ENCODE measurements at places on chromosomes 5 and 9.

DNA sequence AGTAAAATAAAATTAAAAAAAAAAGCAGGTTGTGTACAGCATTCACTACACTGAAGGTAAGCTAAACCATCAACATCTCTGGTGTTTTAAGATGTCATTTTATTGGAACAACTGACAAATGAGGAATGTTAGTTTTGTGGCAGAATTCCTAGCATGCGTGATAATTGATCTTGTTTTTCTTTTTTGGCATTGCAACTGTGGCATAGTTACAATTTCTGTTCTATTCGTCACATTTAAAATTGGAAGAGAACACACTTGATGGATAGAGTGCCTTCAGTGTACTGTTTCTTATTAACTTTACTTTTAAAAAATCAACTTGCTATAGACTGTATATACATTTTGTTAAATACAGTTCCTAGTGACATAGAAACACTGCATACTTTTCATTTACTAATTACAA is 43.6 kb upstream of the TNFSF15 start:
- DNase-seq: no peak

DNA sequence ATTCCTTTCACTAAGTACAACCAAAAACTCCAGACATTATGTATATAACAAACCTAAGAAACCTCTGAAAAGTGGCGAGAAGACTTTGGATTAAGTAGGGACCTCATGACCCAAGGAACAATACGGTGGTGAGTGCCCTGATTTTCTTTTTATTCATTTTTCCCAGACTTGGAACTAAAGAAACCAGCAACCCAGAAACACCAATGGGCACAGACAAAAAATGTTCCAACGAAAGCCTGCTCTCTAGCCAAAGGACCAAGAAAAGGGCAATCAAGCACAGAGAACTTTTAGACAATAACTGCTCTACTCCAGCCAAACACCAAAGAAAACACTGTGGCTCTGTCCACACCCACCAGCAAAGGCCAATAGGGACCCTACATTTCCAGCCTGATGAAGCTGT is 66.2 kb upstream of the SSBP2 start:
- no peak for DNase-seq

DNA sequence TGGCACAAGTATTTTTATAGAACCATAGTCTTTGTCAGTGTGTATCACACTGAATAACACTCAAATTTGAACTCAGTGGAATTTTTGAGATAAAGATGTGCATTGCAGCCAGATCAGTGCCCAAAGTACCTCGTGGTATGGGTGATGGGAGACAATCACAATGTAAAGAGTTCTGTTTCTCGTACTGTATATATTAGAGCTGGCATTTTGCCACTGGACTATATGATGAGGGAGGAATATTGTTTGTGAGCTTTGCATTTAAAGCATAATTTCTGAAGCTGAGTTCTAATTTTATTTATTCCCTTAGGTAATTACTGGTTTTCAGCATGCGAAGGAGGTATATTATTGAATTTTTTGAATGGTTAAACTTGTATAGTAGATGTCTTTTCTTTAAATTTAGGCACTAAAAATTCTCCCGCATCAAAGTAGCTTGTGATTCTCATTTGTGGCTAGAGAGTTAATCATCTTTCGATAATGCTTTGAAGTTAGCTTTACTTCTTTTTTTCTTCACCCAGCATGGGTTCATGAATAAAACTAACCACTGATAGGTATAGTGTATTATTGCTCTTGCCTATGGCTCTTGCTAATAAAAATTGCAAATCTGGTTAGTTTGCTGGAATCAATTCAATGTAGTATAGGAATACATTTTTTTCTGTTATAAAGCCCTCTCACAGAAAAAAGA is 43.1 kb downstream of the PAM start:
- no peak for DNase-seq

- no peak for DNase-seq
Observed at GRCh38 chr5:1850324-1851154, 32.2 kb downstream of the IRX4 start.

DNA sequence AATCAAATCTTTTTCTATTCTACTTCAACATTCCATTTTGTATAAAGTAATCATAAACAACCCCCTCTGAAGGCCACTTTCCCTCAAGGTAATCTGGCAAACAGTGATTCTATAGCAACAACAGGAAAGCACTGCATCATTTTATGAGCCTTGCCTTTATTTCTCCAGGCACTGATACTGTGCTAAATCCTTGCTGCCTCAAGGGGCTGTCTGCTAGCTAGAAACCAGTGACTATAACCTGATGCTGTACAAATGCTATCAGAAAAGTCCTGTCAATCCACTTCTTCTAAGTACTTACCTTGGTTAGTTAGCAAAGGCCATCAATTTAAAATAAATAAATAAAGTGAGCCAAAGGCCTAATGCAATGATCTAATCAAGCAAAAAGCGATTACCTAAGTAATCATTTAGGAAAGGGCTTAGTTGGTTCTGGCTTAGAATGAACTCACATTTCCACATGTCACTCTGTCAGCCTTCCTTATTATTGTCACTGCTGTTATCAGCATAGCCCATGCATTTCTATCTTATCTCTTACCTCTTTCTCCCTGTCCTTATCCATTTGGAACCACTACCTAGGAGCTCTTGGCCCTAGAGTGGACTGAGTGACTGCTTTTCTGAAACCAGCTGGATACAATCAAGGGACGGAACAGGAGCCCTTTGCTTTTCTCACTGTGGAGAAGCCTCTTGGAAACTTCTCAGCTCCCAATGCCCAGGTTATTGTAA is 246.1 kb upstream of the MEF2C start:
- no peak for DNase-seq

DNA sequence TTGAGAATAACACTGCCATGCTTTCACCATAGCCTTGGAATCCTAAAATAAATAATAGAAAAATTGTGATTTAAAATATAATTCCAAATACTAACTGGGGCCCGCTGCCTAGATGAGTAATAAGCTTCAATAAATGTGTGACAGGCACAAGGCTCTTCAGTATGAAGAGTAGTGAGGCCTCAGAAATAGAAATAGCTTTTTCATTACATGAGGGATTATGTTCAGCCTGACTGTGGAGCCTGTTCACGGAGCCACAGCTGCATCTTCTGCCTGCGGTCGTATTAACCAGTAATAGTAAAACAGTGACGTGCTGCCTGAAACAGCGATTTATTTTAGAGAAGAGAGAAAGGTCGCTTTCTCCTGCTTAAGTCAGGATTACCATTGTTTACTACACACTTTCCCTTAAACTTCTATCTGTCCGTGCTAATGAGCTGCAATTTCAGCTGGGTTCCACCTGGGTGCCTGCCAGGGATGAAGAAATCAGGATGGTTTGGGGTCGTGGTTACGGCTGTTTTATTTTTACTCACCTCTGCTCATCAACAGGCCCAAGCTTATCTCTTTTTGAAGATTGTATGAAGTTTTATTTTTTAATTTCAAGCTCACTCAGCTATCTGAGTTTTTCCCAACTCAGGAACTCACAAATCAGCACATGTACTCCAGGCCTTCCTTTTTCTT is 284.9 kb upstream of the WWC1 start:
- DNase-seq: no peak

GRCh38 chr5:56938858-56939257 is 13.1 kb downstream of the MIER3 start:
- no peak for DNase-seq

DNA sequence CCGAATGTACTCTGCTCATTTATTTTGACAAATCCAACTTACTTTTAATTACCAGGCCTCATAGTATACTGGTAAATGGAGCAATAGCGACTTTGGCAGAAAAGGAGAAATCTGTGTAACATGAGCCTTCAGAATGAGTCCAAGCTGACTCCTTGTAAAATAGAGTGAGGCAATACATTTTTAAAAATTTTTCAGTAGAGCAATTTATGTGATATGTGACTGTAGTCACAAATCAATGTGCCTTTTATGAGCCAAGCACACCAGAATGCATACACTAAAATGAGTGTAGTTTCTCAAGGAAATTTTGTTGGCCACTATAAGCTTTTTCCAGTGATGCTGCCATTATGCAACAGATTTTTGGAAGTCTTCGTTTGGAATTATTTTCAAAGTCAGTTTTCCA is 73.8 kb downstream of the SNCAIP start:
- no peak for DNase-seq

Measured in activated gamma-delta T cell treated with Interleukin-2 at 50 U/mL for 16 hours (primary cell).